ENCODE measurements at places on chromosomes 3 and 15.

- no peaks in the 10 kb centered on the region for H3K4me1 ChIP-seq
- no peaks in the 10 kb centered on the region for H3K27me3 ChIP-seq
- no peak overlapping the region for H3K27ac ChIP-seq
- no peak overlapping the region for H3K4me3 ChIP-seq
These were observed 9.4 kb upstream of the STRIT1 start for GRCh38 chr3:155302891-155303290.

- no peaks in the 10 kb centered on the region for H3K4me1 ChIP-seq
- H3K4me3 ChIP-seq = no peak overlapping the region
- no peak overlapping the region for H3K27ac ChIP-seq
- DNase-seq = no peak
These were observed 626.1 kb downstream of the MAGI1 start for GRCh38 chr3:65412588-65412987.

GRCh38 chr15:44719293-44719999 is 8.1 kb downstream of the B2M start:
- H3K27ac ChIP-seq = peak overlapping the region; percentile 93
- peaks cover 55% of the 10 kb centered on the region for H3K36me3 ChIP-seq
- DNase-seq = peak; percentile 55

- no peak for DNase-seq
- H3K4me1 ChIP-seq = no peaks in the 10 kb centered on the region
- no peak overlapping the region for H3K4me3 ChIP-seq
- peaks cover 4% of the 10 kb centered on the region for H3K27me3 ChIP-seq
- no peak overlapping the region for H3K27ac ChIP-seq
These were observed 118.2 kb upstream of the THBS1 start for GRCh38 chr15:39462691-39463090.

DNA sequence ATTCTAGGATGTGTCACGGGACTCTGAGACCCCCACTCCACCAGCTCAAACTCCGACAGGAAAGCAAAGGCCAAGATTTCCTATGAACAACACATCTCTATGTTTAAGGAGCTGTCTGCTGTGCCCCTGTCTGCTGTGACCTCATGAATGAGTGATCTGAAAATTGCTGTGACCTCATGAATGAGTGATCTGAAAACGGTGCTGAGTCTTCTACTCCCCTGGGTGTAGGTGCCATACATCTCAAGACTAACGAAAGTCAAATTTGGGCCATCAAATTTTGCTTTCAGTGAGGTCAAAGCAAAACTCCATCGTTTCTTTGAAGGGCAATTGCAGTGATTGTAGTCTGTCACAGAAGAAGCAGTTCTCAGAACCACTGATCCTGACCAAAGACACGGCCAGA is 24.4 kb downstream of the IL5RA start:
- no peak overlapping the region for H3K27ac ChIP-seq
- H3K4me3 ChIP-seq = no peak overlapping the region
- H3K36me3 ChIP-seq = no peaks in the 10 kb centered on the region
- DNase-seq = no peak
- no peaks in the 10 kb centered on the region for H3K27me3 ChIP-seq

DNA sequence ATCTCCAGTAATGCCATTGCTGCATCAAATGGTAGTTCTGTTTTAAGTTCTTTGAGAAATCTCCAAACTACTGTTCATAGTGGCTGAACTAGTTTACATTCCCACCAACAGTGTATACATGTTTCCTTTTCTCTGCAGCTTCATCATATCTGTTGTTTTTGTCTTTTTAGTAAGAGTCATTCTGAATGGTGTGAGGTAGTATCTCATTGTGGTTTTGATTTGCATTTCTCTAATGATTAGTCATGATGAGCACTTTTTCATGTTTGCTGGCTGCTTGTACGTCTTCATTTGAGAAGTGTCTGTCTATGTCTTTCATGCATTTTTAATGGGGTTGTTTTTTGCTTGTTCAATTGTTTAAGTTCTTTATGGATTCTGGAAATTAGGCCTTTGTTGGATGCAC is 10.2 kb upstream of the GCSAM start:
- peaks cover 5% of the 10 kb centered on the region for H3K27me3 ChIP-seq
- H3K4me3 ChIP-seq = no peak overlapping the region
- peaks cover 13% of the 10 kb centered on the region for H3K36me3 ChIP-seq
- no peaks in the 10 kb centered on the region for H3K4me1 ChIP-seq
- no peak overlapping the region for H3K27ac ChIP-seq

- no peak overlapping the region for H3K4me3 ChIP-seq
- H3K27me3 ChIP-seq = peaks cover 2% of the 10 kb centered on the region
- H3K27ac ChIP-seq = no peak overlapping the region
- H3K4me1 ChIP-seq = no peaks in the 10 kb centered on the region
- H3K36me3 ChIP-seq = no peaks in the 10 kb centered on the region
- no peak for DNase-seq
These were observed 96.0 kb upstream of the FAM174B start for GRCh38 chr15:92751528-92751927.

DNA sequence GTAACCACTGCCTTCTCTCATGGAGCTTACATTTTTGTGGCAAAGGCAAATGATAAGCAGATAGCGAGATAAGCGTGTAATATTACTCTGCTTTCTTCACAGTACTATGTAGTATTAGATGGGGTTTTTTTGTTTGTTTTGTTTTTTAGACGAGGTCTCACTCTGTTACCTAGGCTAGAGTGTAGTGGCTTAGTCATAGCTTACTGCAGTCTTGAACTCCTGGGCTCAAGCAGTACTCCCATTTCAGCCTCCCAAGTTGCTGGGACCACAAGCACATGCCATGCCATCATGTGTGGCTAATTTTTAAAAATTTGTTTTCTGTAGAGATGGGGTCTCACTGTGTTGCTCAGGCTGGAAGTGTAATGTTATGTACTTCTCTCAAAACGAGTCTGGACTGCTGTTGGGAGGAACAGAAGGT is 22.9 kb downstream of the MBNL1 start:
- peak overlapping the region; percentile 55 for H3K27ac ChIP-seq
- H3K27me3 ChIP-seq = peaks cover 2% of the 10 kb centered on the region
- peak overlapping the region; percentile 51 for H3K4me3 ChIP-seq
- no peak for DNase-seq
- H3K4me1 ChIP-seq = peaks cover 97% of the 10 kb centered on the region
- H3K36me3 ChIP-seq = no peaks in the 10 kb centered on the region

GRCh38 chr15:91223863-91224262 is 123.8 kb downstream of the SV2B start:
- H3K4me3 ChIP-seq = no peak overlapping the region
- no peaks in the 10 kb centered on the region for H3K36me3 ChIP-seq
- H3K4me1 ChIP-seq = no peaks in the 10 kb centered on the region
- H3K27ac ChIP-seq = no peak overlapping the region
- DNase-seq = no peak

DNA sequence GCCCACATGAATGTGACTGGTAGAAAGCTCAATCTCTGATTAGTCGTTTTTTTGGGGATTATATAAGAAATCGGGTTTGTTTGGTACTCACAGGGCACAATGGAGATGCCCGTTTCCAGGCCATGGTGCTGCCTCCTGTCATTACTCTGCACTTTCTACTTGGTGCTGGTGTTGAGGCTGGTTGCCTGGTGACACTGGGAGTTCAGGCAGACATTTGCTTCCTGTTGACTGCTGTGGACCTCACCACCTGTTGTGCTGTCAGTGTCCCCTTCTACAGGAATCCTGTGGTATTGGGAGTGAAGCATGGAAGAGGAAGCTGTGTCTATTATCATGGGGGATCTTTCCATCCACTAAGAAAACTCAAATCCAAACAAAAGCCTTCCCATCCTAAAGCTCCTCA is 227.2 kb upstream of the TBL1XR1 start:
- no peaks in the 10 kb centered on the region for H3K27me3 ChIP-seq
- H3K4me3 ChIP-seq = no peak overlapping the region
- peaks cover 36% of the 10 kb centered on the region for H3K4me1 ChIP-seq
- H3K36me3 ChIP-seq = no peaks in the 10 kb centered on the region

GRCh38 chr15:38068626-38069391 is 134.4 kb downstream of the TMCO5A start:
- DNase-seq = no peak
- peak overlapping the region; percentile 3 for H3K4me3 ChIP-seq
- H3K27ac ChIP-seq = no peak overlapping the region
- H3K36me3 ChIP-seq = no peaks in the 10 kb centered on the region
- H3K27me3 ChIP-seq = peaks cover 30% of the 10 kb centered on the region

DNA sequence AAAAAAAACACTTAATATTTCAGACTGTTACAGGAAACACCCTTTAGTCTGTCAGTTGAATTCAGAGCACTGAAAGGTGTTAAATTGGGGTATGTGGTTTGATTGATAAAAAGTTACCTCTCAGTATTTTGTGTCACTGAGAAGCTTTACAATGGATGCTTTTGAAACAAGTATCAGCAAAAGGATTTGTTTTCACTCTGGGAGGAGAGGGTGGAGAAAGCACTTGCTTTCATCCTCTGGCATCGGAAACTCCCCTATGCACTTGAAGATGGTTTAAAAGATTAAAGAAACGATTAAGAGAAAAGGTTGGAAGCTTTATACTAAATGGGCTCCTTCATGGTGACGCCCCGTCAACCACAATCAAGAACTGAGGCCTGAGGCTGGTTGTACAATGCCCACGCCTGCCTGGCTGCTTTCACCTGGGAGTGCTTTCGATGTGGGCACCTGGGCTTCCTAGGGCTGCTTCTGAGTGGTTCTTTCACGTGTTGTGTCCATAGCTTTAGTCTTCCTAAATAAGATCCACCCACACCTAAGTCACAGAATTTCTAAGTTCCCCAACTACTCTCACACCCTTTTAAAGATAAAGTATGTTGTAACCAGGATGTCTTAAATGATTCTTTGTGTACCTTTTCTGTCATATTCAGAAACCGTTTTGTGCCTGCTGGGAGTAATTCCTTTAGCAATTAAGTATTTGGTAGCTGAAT is 17.9 kb downstream of the TMEM43 start:
- peaks cover 7% of the 10 kb centered on the region for H3K36me3 ChIP-seq
- peak overlapping the region; percentile 100 for H3K27ac ChIP-seq
- peaks cover 27% of the 10 kb centered on the region for H3K27me3 ChIP-seq
- peaks cover 55% of the 10 kb centered on the region for H3K4me1 ChIP-seq
- peak overlapping the region; percentile 84 for H3K4me3 ChIP-seq

- no peak for DNase-seq
- H3K4me1 ChIP-seq = no peaks in the 10 kb centered on the region
- H3K27ac ChIP-seq = no peak overlapping the region
- no peaks in the 10 kb centered on the region for H3K27me3 ChIP-seq
- H3K4me3 ChIP-seq = no peak overlapping the region
- peaks cover 24% of the 10 kb centered on the region for H3K36me3 ChIP-seq
These were observed 21.6 kb downstream of the QTRT2 start for GRCh38 chr3:114078126-114078525.

DNA sequence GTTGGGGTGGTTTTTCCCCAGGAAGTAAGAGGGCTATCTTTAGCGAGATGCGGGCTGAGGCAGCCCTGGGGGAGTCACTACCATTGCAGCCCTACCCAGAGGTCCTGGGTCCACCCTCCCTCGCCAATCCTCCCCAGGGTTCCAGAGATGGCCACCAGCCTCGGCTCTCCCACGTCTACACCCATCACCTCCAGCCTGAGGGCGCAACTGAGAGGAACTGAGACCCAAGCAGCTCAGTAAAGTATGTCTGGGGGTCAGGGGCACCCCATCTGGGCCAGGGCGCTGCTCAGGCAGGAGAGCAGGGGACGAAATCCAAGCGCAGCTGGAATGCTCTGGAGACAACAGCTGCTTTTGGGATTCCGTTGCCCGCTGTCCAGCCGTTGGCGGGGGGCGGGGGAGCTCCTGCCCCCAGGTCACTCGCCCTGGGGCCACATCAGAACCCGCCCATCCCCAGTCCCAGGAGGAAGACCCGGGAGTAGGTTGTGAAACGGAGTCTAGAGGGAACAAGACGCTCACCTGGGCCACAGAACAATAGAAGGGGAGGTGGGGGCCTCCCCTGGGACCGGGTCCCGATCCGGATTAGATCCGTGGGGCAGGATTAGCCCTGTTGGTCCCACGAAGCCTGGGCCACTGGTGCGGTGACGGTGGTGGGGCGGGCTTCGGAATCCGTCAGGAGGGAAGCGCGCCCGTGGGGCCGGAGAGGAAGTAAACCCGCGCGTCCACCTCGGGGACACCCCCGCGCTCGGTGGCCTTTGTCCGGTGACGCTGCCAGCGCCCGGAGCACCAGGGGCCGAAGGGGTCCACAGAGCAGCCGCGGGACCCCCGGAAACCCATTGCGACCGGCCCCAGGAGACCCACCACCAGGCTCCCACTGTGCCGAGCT is 1.4 kb upstream of the NDUFAF3 start:
- peak overlapping the region; percentile 90 for H3K4me3 ChIP-seq
- peaks cover 16% of the 10 kb centered on the region for H3K27me3 ChIP-seq
- H3K36me3 ChIP-seq = peaks cover 12% of the 10 kb centered on the region
- peak overlapping the region; percentile 69 for H3K27ac ChIP-seq

DNA sequence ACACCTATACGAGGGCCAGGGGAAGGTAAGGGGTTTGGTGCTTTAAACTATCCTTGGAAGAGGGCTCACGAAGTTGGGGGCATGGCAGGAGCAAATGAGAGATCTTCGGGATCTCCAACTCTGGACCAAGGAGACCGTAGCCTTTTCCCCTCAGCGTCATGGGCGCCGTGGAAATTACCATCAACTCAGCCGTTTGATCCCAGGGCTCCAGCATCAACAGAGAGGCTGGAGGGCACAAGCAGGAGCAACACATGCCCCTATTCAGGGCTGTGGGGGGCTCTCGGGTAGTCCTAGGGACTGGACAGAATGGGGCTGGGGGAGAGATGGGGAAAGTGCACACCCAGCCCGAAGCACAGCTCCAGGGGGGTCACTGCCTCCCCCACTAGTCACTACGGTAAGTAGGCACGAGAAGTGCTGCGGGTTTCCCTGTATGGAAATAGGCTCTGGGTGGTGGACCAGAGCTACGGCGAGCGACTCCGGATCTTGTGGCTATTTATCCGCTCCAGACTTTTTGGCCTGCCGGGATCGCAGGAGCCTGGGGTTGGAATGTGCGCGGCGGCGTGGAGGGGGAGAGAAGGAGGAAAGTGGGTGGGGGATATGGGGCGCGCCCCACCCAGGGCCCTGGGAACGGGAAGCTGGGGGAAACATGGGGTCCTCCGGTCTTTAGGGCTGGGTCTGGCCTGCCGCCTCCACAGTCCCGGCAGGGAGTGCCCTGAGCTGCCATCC is 539 bp upstream of the LAMB2 start:
- H3K4me1 ChIP-seq = no peaks in the 10 kb centered on the region
- H3K36me3 ChIP-seq = no peaks in the 10 kb centered on the region
- peaks cover 1% of the 10 kb centered on the region for H3K27me3 ChIP-seq
- H3K27ac ChIP-seq = no peak overlapping the region

DNA sequence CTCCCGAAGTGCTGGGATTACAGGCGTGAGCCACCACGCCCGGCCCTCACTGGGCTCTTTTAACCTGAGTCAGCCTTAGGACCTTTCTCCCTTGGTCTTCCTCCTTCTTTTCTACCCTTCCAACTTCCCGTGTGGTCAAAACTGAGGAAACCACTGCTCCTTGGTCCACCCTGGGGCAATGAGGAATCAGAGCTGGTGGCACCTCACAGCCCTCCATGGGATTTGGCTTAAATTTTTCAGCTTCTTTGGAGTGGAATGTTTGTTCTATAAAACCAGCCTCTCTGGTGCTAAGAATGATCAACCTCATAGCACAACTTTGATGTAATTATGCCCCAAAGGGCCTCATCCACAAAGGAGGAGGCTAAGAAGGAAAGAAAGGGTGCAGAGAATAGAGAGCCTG is 76.6 kb upstream of the CFAP20DC start:
- H3K27me3 ChIP-seq = peaks cover 2% of the 10 kb centered on the region
- H3K27ac ChIP-seq = no peak overlapping the region
- no peaks in the 10 kb centered on the region for H3K4me1 ChIP-seq
- H3K4me3 ChIP-seq = no peak overlapping the region

Measured in immature natural killer cell (primary cell).